Immature natural killer cell (primary cell): ENCODE measurements at places on chromosomes 4 and X.

GRCh38 chr4:121192480-121192879 lies 28.4 kb upstream of the TNIP3 start:
- peak; percentile 41 for DNase-seq

- DNase-seq, result no peak
Observed at GRCh38 chr4:153383131-153383530, 38.6 kb downstream of the MND1 start.

GRCh38 chrX:112819813-112820212 lies 20.8 kb downstream of the AMOT start:
- no peak for DNase-seq

DNA sequence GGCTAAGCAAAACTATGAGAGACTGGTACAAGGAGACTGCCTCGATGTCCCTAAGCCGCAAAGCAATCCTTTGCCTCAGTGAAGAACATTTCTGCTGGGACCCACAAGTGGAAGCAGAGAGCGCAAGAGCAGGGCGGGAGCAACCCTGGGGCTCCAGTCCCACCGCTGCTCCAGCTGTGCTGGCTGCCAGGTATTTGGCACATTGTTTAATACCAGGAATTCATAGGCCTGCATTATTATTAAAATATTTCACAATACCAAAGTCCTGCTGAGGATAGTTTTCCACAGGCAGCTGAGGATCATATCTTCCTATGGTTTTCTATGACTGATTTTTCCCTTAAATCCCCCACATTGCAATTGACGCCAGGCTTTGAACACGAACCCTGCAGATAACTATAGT lies 163.5 kb upstream of the TLL1 start:
- DNase-seq, result no peak

DNA sequence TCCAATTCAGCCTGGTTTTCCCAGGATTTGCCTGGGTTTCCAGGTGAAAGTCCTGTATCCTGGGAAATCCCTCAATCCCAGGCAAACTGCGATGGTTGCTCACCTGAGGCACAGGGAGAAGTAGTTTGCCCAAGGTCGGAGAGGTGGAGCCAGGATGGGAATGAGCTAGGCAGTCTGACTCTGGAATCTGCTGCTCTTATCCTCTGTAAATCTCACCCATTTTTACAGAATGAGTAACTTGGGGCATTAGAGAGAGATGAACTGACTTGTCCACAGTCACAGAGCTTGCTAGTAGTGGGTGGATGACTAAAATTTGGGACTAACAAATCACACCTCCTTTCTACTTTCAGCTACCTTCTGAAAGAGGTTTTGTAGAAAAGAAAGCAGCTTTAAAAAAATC lies 9.8 kb upstream of the ARX start:
- DNase-seq, result no peak
